ENCODE measurements at places on chromosomes 2 and 18. TPM values are rescaled to one million over a fixed set of nuclear protein-coding genes. Genes with fewer than 3 reads are reported as not detected.

STK16 gene
- total RNA-seq, result 32.2 TPM

G6PC2 gene
- not detected for total RNA-seq

SP140 gene
- total RNA-seq, result not detected

ABCG5 gene
- total RNA-seq, result not detected

NFATC1 gene
- total RNA-seq, result 5.3 TPM

ABCG8 gene
- total RNA-seq, result not detected

CD28 gene
- total RNA-seq, result not detected

LOXHD1 gene
- not detected for total RNA-seq

CCDC102B gene
- total RNA-seq, result 8.1 TPM

CRYGB gene
- not detected for total RNA-seq

LINC00305 gene
- not detected for total RNA-seq

TEKT4 gene
- not detected for total RNA-seq

RTP5 gene
- total RNA-seq, result not detected

TXNDC2 gene
- total RNA-seq, result not detected

C2orf78 gene
- total RNA-seq, result not detected

UCN gene
- total RNA-seq, result 1.9 TPM

FAM124B gene
- 1.3 TPM for total RNA-seq

POTEE gene
- 1.4 TPM for total RNA-seq

KIF5C gene
- 673 TPM for total RNA-seq

ZNF24 gene
- total RNA-seq, result 59.2 TPM

GMCL1 gene
- 11.6 TPM for total RNA-seq

IL36G gene
- not detected for total RNA-seq

RAB27B gene
- total RNA-seq, result not detected

NOSTRIN gene
- not detected for total RNA-seq

UGT1A4 gene
- total RNA-seq, result not detected

RPRM gene
- total RNA-seq, result 95.9 TPM

C1QL2 gene
- total RNA-seq, result not detected

RGPD8 gene
- 29.3 TPM for total RNA-seq

NLRC4 gene
- not detected for total RNA-seq

PAX8 gene
- total RNA-seq, result 1.4 TPM

BCL11A gene
- total RNA-seq, result 29.1 TPM

TRIM54 gene
- 2.0 TPM for total RNA-seq

LRRC30 gene
- not detected for total RNA-seq

LRATD1 gene
- total RNA-seq, result 19.4 TPM

KIAA2012 gene
- total RNA-seq, result not detected

Data from glutamatergic neuron (in vitro differentiated cells).